Activated naive CD4-positive, alpha-beta T cell (primary cell): ENCODE measurements at places on chromosomes 3 and 15.

GRCh38 chr3:196044513-196044912 lies 37.4 kb downstream of the TFRC start:
- DNase-seq, result no peak

DNA sequence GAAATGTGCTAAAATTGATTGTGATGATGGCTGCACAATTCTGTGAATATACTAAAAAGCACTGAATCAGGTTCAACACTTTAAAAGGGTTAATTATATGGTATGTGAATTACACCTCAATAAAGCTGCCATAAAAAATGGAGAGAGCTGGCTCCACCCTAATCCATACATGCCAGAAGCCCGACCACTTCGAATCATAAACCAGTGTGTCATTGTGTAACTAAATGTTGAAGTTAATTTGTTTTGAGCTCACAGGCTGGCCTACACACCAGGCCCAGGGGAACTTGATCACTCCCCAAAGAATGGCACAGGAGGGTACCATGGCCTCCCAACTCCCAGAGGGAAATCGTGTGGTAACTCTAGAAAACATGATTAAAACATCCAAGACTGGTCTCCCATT lies 14.0 kb downstream of the PLCD1 start:
- no peak for DNase-seq

DNA sequence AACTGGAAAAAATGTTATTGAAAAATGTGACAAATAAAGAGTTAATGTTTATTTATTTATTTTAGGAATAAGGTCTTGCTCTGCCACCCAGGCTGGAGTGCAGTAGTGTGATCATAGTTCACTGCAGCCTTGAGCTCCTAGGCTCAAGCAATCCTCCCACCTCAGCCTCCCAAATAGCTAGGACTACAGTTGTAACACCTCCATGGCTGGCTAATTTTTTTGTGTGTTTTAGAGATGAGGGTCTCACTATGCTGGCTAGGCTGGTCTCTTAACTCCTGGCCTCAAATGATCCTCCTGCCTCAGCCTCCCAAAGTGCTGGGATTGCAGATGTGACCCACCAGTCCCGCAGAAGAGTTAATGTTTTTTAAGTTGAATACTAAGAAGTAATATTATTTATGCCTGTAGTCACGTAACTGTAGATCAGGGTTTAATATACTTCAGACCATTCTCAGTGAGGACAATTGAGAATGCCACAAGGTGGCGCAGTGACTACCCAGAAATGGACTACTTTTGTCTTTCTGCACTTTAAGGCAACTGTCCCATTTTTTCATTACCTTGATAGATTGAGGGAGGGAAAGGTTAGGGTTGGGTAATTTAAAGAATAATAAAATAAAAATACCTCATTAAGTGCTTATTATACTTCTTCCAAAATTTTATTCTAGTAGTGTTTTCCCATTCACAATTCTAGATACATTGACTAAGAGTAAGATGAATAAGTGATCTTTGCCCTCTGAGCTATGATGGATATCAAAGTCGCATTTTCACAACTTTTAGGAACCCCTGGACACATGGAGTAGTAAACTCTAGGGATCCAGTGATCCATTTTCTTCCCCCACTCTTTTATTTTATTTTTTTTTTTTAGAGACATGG lies 6.0 kb downstream of the MUC13 start:
- DNase-seq, result peak; percentile 22

- no peak for DNase-seq
These were observed 217.5 kb downstream of the WNT5A start for GRCh38 chr3:55269636-55270035.

GRCh38 chr15:97759363-97759762 lies 201.1 kb upstream of the ARRDC4 start:
- DNase-seq, result no peak

- no peak for DNase-seq
These were observed 17.1 kb upstream of the SKIC8 start for GRCh38 chr15:78316283-78317083.

- DNase-seq, result no peak
These were observed 268.4 kb downstream of the IGSF11 start for GRCh38 chr3:118766306-118766669.

DNA sequence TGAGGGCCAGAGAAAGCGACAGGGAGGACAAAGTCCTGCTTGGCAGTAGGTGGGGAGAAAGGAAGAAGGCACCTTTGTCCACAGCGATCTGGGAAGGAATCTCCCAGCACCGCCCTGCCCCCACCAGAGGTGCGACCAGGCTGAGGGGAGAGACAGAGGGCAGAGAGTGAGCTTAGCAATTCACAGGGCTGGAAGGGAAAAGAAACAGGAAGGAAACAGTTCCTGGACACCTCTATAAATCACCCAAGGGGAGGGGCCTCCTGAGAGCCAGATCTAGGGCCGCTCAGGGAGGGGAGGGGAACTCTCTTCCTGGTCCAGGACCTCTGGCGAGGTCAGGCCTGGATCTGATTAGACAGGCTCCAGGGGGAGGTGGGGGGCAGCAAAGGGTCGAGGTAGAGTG lies 35.4 kb downstream of the RNU5B-1 start:
- no peak for DNase-seq

GRCh38 chr3:69353088-69353478 lies 32.8 kb downstream of the FRMD4B start:
- no peak for DNase-seq

GRCh38 chr15:33029109-33029652 lies 165.3 kb downstream of the FMN1 start:
- no peak for DNase-seq

GRCh38 chr3:140135461-140135860 lies 200.5 kb downstream of the CLSTN2 start:
- DNase-seq, result no peak

DNA sequence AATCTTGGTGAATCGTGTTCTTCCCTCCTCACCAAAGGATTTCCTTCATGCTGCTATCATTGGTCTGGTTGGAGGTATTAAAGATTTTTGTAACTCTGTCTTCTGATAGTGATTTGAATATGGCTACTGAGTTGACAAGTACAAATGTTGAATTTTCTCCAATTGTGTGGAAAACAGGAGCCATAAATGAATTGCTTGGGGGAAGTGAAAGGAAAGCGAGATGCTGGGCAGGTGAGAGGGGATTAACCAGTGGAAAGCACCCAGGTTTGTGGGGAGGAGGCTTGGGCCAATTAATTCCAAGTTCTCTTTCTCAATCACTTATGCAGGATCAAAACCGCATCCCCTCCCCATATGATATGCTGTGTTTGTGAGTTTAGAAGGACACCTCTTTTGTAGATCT lies 372.5 kb downstream of the IL20RB start:
- no peak for DNase-seq

- no peak for DNase-seq
These were observed 90.8 kb upstream of the PFN2 start for GRCh38 chr3:150061288-150062024.

GRCh38 chr3:180749322-180749721 lies 70.0 kb upstream of the CCDC39 start:
- no peak for DNase-seq

- no peak for DNase-seq
These were observed 276.0 kb downstream of the SV2B start for GRCh38 chr15:91376038-91376437.

DNA sequence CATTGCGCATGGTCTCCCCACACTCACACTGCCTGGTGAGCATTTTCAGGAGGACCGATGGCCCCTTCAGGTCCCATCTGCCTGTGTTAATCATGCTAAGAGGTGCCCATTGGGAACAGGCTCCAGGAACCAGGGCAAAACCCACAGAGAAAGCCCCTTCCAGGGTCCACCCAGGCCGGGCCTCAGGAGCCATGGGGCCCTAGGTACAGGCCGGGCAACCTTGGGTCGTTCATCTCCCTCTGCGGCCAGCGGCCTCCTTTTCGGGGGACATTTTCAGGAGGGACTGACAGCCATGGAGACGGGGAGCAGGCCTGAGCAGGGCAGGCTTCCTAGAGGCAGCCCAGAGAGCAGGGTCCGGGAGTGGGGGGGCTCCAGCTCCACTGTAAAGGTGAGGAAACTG lies 68.0 kb upstream of the TAMM41 start:
- no peak for DNase-seq

DNA sequence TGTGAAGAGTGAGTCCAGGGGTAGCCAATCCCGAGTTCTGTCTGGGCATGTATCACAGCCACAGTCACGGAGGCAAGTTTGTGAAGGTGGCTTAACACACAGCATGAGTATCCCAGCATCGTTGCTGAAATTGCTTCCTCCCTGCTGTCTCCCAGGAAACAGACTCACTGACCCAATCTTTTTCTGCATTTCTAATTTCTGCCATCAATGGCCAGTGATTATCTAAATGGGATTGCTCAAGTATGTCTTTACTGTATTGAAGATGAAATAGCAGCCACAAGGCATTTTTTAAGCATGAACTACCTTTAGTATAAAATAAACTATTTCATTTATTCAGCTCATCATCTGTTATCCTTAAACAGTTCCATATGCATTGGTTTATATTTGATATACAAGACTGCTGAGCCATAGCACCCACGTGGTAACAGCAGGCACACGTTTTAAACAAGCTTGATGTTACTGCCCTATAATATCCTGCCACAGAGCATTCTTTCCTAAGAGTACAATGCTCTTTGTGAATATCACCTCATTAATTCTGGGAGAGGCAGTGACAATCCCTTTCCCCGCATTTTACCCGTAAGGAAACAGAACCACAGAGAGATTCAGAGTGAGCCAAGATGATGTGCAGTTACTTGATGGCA lies 276.6 kb upstream of the THBS1 start:
- no peak for DNase-seq

DNA sequence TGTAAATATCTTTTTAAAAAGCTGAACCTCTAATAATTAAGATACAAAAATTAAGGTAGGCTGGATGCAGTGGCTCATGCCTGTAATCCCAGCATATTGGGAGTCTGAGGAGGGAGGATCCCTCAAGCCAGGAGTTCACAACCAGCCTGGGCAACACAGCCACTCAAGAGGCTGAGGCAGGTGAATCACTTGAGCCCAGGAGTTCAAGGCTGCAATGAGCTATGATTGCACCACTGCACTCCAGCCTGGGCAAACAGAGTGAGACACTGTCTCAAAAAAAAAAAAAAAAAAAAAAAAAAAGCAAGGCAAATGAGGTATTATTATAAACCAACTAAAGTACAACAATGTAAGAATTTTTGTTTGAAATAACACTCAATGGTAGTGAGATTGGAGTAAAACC lies 47.6 kb downstream of the EFHB start:
- no peak for DNase-seq

GRCh38 chr15:29632671-29633406 lies 189.4 kb downstream of the TJP1 start:
- DNase-seq, result no peak

DNA sequence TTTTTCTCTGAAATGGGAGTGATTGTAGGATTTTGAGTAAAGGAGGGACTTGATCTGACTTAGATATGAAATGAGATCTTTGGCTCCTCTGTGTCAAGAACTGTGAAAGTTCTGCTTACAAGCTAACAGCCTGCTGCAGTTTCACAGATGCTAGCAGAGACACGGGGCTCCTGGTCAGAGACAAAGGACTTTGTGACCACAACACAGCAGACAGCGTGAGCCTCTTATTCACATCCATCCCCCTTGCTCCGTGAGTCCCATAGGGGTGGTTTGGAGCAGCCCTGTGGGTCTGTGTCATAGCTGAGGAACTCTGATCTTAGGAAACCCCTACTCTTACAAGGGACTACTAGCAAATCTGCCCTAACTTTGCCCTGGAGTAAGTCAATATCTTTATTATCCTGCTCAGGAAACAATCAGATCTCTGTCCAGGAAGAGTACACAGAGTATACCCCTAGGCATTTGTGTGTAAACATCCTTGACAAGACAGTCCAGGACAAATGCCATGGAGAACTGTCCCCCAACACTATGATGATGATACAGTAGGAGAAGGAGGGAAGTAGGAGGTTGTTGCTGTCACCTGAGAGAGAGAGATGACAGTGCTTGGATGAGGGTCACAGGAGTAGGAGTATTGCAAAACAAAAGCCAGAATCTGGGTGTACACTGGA lies 80.0 kb downstream of the CLSTN2 start:
- DNase-seq, result no peak

DNA sequence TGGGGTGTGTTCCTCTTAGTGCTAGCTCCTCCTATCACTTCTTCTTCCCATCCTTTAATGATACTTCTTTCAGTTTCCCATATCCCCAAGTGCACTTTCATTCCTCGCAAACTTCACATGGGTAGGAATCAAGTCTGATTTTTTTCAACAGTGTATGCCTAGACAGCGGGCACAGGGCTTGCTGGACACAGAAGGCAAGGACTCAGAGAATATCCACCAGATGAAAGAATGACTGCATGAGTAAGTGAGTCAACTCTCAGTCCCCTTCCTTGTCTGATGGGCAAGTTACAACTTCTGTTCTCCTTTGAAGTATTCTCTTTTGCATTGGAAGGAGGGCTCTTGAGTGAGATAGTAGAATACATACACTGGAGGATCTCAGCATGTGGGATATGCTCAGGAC lies 3.1 kb upstream of the SQOR start:
- no peak for DNase-seq

DNA sequence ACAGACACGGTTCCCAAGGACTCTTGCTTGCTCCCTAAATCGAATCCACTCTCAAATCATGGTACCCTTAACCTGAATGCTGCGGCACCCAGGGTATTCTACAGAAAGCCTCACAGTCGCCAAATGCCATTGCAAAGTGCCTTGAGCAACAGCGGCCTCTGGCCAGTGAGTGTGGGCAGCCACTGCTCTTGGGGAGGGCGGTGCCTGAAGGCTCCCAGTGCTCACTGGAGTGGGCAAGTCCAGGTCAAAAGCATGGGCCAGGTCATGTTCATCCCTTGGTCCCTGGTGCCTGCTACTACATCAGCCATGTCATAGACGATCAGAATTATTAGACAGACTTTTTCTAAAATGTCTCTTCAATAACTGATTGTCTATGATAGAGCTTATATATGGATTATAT lies 82.5 kb downstream of the ADAMTS17 start:
- DNase-seq, result no peak

DNA sequence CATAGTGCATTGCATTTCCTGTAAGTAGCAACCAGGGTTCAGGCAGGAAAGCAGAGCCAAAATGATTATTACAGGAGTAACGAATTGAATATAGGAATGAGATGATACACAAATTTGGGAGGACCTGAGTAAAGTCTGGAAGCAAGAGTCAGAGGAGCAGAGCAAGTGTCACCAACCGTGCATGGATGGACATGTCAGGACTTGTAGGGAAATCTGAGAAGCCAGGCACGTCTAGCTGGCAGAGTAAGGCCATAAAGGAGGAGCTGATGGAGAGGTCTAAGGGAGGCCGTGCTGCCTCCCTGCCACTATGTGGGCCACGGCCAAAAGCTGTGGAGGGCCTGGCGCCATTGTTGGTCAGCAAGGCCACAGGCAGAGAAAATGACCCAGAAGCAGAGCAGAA lies 22.4 kb downstream of the GJD2 start:
- DNase-seq, result no peak

DNA sequence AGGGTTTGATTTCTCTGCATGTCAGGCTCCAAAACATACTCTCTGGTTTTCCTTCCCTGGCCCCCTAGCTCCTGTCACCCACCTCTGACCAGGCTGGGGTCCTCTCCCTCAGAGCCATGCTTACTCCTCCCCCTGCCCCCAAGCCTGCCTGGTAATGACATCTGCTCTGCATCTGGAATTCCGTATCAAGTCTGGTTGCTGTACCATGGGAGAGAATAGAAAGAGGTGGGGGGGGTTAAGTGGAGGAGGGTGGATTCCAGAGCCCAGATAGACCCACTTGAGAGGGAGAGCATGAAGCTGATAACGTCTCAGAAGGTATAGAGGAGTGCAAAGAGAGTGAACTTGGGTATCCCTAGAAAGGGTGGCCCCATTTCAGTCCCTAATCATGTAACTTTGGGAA lies 4.2 kb downstream of the IGDCC4 start:
- no peak for DNase-seq

- DNase-seq, result no peak
These were observed 439.0 kb upstream of the ADAMTS9 start for GRCh38 chr3:65126527-65127410.
